Left renal pelvis (tissue), 4 donors: ENCODE measurements at places on chromosomes 6 and 20.

DNA sequence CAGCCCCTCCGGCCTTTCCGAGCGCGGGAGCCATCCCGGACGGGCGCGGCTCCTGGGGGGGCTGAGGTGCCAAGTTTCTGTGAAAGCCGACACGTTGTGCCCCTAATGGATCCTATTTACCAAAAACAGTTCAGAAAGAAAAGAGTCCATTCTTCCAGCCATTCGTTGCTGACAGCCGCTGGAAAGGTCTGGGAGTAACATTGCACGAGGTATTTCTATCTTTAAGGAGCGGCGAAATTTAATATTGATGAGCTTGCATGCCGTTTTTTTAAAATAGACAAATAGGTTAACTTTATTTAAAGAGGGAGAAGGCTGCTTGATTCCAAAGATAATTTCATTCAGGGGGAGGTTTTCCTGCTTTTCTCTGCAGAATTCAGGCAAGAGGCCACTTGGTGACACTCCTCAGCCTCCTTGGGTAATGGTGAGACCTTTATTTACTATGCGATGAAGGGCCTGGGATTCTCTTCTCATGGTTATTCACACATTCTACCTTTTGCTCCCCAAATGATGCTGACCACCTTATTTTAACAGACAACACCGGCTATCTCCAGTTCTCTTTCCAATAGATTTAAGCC lies 988 bp downstream of the TIAM2 start:
- no peak for DNase-seq

DNA sequence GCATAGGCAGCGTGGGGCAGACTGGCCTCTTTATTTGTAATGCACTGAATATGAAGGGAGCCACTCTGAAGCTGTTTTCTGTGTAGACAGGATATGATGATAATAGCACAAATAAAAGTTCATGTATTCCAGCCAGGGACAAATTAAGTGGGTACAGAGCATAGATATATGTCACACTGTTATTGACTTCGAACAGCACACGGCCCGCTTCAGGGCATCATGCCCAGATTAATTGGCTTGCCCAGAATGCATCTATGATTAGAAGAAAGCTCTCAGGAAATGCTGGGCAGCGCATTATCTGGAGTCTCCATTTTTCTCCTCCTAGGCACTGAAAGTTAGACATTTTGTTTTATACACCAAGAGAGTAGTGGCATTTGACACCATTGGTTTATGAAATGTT lies 26.3 kb upstream of the SASH1 start:
- no peak for DNase-seq

DNA sequence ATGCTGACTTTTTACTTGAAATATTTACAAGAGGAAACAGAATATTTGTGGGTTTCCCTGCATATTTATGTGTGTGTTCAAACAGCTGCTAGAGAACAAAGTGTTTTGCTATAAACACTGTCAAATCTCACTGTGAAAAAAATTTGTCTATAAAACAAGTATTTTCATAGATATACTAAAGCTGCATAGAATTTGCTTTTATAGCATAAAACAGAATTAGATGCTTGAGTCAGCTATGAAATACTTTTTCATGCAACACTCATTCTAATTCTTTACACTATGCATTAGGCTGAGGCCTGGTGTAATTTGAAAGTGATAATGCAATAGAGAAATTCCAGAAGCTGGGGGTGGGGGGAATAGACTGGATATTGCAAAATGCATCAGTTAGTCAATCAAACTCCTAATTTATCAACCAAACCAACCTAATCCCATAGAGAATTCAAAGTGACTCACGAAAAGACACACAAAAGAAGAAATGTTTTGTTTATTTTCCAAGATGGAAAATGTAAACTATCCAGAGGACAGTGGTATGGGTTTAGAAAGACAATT lies 148.2 kb downstream of the LAMA2 start:
- no peak for DNase-seq

DNA sequence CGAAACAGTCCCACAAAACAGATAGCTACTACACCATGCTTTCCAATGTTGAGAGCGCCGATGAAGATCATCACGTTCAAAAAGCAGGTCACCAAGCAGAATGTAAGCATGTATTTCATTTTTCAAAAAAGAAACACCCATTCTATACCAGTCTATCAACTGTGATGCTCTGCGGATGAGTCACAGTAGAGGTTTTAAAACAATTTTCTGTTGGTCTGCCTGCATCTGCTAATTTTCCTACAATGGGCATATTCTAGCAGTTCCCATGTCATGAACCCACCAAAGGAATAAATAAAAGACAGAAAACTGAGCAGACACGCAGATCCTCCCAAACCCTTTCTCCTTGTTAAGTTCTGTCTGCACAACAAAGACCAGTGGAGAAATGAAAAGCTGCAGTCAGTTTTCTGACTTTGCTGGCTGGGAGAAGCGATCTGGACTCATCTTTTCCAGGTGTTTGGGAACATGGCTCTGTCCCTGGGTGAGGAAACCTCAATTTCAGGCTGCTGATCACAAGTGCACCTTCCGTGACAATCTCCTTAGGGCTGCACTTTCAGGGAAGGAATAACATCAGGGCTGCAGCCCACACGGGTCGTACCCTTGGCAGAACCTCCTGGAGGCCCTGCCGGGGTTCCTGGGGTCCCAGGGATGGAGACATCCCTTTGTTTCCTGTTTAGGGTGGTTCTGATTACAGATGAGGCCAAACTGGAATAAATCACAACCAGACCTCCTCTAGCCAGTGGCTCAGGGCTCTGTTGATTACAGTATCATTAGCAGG lies 200.1 kb downstream of the BMP7 start:
- no peak for DNase-seq

- DNase-seq: no peak
Observed at GRCh38 chr6:140956571-140957369, 1176.0 kb upstream of the GJE1 start.

- no peak for DNase-seq
Observed at GRCh38 chr6:27419363-27419762, 30.8 kb downstream of the ZNF391 start.

GRCh38 chr6:111520524-111520923 lies 37.5 kb upstream of the REV3L start:
- DNase-seq: no peak

DNA sequence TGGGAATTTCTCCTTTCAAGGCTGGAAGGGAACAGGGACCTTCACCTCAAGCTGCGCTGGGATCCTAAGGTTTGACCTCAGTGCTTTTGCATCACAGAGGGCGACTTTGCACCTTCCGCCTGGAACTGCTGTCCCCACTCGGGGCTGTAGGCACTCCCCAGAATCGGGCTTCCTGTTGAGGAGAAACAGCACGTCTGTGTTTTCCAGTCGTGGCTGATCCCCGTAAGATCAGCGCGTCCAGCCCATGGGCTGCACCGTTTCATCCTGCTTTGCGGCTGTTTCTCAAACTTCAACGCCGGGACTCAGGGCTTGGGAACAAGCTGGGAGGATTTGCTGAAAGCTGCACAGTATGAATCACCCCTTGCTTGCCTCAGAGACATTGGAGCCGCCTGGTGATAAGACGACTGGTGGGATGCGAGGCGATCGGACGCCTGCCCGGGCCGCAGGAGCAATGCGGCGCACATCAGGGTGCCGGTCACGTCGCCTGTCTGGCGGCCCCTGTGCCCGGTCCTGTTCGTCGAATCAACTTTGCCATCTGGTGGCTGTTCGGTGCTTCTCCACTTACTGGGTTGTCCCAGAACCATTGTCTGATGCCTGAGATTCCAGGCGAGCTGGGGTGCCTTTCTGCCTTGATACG lies 53.6 kb upstream of the FRMD1 start:
- no peak for DNase-seq

- DNase-seq: no peak
Observed at GRCh38 chr6:75802366-75802765, 53.3 kb downstream of the MYO6 start.

DNA sequence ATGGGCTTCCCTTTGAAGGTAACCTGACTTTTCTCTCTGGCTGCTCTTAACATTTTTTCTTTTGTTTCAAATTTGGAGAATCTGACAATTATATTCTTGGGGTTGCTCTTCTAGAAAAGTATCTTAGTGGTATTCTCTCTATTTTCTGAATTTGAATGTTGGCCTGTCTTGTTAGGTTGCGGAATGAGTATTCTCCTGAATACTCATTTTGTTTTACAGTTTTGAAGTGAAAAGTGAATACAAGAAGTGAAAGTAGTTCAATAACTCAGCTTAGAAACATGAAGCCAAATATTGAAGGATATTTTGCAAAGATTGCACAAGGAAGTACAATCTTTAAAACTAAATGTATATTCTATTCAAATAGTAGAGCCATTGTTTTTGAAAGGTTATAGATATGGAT lies 120.2 kb upstream of the MAP3K4 start:
- DNase-seq: no peak

DNA sequence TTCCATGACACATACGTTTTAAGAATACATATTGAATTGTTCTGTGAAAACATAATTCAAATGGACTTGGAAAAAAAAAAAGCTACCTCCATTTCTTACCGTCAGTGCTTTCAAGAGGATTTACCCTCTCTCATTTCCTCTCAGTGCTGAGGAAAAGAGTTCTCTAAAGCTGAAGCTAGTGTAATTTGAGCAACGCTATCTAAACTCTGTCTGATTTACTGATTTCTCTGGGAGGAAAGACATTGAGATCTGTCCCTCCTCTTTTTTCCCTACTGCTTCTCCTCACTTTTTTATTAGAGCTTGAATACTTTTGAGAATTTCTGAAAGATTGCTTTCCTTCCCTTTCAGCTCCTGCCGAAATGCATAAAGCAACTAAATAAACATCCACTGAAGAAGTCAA lies 41.2 kb upstream of the GRIK2 start:
- no peak for DNase-seq

DNA sequence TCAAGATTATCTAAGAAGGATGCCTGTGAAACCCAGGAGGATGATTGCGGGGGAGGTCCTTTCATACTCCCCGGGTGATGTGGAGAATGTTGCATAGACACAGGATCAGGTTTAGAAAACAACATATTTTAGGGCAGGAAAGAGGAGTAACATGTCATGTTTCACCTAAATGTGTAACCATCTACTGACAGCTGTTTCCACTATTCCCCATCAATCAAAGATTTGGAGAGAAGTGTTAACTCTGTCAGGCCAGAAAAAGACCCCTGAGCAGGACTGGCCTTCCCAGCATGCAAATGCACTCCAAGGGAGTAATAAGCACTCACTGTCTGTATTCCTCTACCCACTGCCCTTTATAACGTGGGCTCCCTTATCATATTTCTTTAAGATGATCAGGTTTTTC lies 148.0 kb upstream of the KCNK16 start:
- no peak for DNase-seq

DNA sequence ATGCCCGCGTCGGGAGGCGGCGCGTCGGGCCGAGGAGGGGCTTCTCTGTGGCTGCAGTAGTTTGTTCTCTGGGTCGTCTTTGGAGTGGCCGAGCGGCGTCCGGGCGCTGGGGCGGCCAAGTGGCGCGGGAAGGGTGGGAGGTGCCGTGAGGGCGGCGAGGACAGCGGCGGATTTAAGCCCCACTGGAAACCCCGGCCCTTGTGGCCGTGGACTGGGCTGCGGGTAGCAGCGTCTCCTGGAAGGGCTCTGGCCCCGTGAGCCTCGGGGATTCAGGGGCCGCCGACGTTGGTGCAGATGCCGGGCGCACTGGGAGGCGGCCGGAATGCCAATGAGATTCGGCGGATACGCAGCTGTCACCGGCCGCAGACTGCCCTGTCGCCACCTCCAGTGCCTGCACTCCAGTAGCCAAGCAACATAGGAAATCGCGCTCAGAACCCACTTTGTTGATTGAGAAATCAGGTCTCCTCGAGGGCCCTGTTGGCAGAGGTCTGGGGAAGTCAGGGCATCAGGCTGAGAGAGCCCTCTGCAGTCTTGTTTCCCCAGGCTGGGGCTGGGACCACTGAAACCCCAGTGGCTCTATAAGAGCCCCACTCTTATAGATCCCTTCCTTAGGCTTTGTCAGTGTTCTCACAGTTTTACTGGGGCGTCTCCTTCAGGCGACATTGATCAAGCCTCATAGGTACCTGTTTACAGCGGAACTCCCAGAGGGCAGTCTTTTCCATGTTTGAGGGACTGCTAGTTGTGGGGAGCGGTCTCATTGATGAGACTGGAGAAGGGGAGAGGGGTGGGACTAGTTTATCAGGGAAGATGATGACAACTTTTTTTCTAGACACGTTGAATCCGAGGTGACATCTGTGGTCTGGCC lies 642 bp downstream of the GZF1 start:
- DNase-seq: no peak

DNA sequence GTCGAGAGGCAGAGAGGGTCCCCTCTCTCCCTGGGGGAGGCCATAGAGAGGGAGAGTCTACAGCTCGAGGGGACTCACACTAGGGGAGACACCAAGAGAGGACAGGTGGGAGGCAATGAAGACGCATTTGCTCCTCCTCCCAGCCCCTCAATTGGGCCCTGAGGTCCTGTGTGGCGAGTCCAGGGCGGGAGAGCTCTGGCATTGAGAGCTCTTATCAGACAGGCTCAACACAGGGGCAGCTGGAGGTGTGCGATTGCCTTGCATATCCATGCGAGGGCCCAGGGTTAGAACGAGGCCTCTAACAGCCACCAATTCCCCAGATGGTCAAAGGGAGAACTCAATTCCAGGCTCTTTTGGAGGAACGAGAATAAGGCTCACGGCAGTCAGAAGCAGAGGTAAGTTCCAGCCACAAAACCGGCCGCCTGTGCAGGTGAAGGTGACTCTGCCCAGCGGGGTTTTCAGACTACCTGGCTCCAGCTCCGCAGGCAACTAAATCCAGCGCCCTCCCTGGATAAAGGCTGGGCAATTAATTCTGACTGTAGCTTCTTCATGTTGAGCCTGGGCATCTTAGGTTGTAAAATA lies 94.0 kb upstream of the MPC1 start:
- no peak for DNase-seq

DNA sequence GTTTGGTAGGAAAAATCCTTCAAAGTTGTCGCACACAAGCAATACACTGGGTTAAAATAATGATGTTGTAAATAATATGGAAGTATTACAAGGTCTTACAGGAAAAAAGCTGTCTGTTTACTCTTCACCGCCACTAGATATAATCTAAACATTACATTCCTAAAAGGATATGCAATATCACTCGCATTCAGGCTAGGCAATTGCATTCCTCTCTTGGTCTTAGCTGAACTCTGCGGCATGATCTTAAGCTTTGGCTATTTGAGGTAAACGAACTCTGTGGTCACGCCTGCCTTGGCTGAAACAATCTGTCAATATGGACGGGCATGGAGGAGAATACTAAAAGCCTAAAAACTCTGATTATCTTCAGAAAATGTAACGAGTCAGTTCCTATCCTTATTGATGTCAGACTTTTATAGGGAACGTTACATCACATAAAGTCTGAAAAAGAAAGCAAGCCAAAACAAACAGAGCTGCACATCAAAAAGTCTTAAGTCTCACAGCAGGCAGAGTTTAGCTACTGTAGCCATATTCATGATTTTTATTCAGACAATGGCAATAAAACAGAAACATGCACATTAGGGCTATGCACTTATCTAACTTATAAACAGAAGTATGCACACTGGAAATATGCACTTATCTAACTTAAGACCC lies 30.8 kb upstream of the FILIP1 start:
- DNase-seq: no peak
